Activated naive CD4-positive, alpha-beta T cell (primary cell): ENCODE measurements at places on chromosomes 5 and 9.

DNA sequence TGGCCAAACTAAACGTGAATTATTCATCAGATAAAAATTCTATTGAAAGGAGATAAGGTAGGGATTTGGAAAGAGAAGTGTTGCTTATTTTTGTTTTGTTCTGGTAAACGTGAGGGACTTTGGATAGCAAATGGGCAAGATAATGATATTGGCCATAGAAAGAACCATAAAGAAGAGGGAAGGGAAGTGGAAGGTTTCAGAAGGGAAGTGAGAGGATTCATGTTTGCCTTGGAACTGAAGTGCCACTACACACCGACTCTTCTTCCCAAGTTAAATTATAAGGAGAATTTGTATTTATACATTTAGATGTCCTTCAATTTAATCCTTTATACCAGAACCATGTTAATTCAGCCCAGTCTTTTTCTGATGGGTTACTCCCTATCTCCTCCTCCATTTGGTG, 42.1 kb upstream of the TAF11L2 start:
- DNase-seq = no peak

DNA sequence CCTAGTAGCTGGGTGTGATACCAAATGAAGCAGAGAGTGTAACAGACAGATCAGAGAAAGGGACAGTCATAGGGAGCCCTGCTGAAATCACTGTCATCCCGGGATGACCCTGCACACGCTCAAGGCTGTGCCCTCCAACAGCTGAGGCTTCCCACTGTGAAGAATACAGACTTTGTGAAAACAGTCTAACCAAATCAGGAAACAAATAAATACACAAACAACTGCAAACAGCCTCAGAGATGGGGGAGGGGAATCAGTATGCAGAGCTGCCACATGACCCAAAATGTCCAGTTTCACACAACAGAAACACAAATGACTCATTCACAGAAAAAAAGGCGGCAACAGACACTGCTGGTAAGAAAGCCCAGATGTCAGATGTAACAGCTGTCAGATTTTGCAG, 101.9 kb downstream of the ADAMTS2 start:
- DNase-seq = no peak

DNA sequence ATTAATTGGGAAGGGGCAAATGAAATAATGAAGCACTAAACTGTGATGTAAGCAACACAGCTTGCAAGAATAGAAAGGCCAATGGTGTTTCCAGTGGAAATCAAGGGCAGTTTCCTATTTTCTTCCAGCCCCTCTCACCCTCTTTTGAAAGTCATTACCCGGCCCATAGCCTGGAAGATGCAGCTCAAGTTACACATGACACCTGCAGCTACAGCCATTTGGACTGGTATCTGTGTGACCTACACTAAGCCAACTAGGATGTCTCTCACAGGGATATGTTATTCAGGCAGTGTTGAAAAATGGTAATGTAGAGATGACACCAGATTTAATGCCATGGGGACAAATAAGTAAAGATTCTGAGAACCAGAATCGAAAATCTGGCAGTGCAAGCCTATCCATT, 439.4 kb upstream of the ZNF462 start:
- DNase-seq = no peak

DNA sequence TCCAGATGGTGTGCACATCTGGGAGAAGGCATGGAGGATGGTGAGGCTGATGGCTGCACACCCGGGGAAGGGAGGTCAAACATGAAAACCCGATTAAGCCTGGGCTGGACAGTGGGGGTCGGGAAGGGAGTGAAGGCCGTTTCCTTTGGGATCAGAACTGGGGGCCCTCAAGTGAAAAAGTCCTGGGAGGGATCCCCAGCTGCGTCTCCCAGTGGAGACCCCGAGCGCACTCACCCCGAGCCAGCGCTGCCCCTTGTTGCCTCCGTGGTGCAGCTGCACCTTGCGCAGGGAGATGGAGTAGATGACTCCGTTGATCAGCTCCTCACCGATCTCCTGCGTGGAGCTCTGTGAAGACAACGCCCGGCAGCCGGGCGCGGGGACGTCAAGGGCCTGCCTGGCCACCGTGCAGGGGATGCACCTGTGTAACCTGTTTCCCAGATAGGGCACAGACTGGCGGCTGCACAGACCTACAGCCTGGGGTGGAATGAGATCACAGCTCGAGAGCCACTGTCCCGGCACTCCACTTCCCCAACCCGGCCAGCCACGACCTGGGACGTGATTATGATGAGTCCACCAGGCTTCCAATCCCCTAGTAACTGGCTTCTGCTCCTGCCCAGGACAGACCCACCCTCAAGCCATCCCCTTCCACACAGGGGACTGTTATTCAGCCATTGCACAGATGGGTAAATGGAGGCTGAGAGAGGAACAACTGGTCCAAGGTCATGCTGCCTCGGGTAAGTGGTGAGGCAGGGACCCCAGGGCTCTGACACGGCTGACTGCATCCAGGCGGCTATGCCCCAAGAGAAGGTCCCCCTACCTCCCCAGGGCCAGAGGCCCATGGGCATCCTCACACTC, 9.0 kb downstream of the RALGDS start:
- no peak for DNase-seq

GRCh38 chr5:346229-346935, 24.9 kb downstream of the AHRR start:
- no peak for DNase-seq

- DNase-seq = no peak
These were observed 13.1 kb downstream of the MSANTD3 start for GRCh38 chr9:100440071-100440470.

DNA sequence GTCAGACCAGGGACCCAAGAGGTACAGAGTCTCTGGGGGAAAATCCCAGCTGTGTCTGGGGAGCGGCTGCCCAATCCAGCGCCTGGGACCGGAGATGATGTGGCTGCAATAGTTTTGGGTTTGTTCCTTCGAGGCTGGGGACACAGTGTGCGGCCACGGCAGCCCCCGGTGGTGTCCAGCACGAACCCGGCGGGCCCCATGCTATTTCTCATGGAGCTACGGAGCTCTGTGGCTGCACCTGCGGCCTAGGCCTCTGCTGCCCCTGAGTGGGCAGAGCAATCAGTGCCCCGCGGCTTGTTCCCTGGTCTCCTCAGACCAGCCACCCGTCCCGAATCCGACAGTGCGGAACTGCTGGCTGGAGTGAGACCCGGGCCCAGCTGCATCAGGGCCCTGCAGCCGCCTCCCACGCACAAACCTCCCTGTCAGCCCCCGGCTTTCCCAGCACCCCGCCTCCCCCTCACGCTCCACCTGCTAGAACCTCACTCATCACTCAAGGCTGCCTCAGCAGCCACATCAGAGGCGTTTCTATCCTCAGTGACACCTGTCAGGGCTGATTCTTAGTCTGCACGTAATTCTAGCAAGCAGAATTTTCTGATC, 29.0 kb downstream of the SARDH start:
- DNase-seq = peak; percentile 28

DNA sequence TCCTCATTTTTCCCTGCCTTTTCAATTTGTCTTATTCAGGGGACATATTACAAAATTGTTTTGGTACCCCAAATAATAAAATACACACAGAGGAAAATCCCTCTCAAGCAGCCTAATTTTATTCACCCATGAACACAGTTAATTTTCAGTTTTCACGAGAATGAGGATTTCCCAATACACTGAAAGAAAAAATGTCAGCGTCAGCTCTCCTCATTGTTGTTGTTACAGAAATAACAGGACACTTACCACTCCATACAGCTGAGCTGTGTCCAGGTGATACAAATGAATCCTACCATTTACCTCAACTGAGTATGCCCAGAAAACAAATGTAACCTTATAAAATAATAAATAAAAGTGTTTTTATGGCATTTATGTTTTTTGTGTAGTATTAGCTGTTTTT, 144.6 kb upstream of the PCA3 start:
- no peak for DNase-seq
